Stimulated activated naive B cell treated with anti-CD40 and anti-IgM and Interleukin-4, amounts not matched to agents 10 μg/mL and 1 μg/mL and 100 μg/mL, for 72 hours (primary cell): ENCODE measurements at places on chromosomes 7 and 10.
A peak's percentile ranks its signal among the peaks of the same experiment; 100 is the strongest.

DNA sequence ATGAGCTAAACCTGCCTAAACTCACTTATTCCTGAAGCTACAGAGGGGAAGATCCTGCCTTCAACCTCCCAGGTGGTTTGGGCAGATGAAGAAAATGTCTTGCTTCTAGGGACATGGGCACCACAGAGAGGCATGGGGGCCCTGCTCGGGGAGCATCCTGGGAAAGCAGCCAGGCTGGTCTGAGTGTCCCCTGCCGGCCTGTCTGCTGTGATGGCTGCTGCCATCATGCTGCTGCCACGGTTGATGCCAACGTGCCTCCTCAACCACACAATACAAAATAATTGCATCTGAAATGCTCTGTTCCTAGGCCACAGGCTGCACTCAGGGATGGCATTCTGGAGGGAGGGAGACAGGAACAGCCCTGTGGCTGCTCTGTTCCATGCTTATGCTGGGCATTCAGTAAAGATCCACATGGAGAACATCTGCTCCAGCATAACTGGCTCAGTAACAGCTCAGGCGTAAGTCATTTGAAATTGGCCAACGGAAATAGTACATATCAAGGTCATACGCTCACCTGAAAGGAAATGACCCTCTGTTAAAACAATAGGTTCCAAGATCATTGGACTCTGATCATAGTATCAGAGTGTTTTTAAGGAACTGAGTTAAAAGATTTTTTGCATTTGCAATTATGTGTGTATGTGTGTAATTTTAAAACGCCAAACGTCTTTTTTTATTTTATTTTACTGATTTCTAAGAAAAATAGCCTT is 299.0 kb downstream of the TNS3 start:
- DNase-seq, result no peak

DNA sequence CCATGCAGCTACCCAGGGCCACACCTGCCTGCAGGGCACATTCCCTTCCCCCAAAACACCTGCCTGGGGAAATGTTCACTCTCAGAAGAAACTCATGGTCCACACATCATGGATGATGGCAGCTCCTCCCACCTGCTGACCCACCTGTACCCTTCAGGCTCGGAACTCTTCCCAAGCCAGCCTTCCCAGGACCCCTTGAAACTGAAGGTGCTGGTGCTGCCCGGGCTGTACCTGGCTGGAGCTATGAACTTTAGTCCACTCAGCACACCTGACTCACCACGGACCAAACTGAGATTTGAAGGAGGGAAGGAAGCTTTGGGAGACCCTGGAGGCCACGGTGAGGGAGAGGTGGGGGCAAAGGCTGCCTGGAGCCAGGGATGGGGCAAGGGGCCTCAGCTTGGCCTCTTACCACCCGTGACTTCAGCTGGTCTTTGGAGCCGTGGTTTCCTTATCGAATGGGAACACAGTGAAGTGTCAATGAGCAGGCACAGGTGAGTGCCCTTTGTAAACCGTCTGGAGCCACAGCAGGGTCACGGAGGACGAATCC is 30.1 kb upstream of the INPP5A start:
- DNase-seq, result no peak

DNA sequence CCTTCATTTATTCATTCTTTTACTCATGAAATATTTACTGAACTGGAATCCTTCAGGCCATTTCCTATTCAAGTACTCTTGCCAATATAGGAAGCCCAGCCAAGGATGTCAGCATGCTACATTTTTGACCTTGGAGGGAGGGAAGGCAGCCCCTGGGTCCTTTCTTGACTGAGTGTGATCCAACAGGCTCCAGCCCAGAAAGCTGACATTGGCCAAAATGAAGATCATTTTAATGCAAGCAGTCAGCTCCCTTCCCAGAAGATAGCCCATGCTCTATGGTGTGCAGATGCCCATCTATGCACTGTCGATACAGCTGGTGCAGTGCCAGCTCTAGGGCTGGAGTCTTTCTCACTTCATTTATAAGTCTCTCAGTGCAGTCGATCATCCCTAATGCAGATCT is 646.0 kb downstream of the KCNMA1 start:
- DNase-seq, result no peak

DNA sequence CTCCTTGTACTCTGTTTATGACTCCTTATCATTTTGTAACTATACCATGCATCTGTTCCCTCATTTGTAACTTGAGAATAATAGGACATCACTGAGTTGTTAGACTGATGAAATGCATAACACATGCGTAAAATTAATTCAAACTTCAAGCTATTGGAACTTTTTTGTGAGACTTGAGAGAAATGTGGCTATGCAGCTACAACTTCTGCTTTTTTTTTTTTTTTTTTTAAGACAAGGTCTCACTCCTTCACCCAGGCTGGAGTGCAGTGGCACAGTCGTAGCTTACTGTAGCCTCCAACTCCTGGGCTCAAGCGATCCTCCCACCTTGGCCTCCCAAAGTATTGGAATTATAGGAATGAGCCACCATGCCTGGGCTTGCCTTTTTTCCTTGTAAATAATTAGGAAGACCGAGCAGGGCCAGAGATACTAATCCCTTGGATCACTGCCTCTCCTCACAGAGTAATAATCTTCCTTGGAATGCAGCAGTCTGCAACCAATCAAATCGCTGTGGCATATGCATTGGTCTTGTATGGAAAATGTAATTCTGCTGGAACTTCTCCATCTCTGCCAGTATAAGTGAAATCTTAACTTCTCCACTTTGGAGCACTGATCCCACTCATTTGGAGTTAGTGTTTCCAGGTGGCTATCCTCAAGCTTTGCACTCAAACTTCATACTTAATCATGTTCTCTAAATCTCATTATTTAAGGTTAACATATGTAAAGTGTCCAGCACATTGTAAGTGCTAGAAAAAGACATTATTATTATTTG is 2.0 kb upstream of the PANK1 start:
- DNase-seq, result no peak

GRCh38 chr10:6795541-6795940 is 215.5 kb upstream of the PRKCQ start:
- DNase-seq, result no peak

DNA sequence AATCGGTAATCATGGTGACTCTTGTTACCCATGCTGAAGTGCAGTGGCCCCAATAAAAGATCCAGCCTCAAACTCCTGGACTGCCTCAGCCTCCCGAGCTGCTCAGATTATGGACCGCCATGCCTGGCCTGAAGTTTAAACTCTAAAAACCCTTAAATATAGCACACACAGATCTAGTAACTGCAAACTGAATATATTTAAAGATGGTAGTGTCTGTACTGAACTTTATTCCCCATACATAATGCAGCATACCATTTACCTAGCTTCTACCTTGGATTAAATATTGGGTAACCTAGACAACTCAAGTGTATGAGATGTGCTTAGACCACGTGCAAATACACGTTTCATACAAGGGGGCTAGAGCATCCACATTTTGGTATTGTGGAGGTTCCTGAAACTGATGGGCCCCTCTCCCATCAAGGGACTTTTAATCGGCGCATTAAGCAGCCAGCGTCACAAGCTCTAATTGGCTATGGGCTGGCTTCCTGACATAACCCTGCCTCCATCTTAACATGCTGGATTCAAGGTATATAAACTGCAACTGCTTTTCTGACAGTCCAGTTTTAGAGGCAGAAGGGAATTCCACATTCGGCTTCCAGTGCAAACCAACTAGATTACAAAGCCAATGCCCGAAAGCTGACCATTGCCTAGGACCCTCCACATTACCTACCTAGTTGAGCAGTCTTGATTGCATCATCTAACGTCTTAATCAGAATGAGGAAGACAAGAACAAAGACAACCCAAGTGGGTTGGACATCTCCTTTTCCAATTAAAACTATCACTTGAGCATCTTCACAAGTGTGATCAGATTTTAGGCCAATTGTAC is 13.0 kb downstream of the HNRNPA2B1 start:
- no peak for DNase-seq

DNA sequence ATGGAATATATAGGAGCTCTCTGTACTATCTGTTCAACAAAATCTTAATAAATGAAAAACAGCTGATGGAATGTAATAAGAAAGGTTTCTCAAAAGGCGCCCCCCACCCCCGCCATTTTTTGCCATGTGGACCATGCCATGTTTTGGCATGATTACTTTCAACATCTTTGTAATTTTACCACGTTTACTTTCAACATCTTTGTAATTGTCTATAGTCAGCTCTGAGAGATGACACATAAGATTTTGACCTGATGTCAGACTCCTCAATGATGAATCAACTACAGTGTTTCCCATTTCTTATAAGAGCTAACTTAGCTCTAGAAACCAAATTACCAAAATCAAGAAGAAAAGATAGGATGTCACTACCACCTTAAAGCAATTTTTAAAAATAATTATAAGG is 144.9 kb upstream of the AHR start:
- DNase-seq, result no peak

DNA sequence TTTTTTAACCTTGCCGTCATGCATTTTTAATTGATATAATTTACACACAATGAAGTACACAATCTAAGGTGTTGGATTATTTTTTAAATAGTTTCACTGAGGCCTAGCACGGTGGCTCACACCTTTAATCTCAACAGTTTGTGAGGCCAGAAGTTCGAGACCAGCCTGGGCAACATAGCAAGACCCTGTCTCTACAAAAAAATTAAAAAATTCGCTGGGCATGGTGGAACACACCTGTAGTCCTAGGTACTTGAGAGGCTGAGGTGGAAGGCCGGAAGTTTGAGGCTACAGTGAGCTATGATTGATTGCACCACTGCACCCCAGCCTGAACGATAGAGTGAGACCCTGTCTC is 92.8 kb upstream of the OIT3 start:
- no peak for DNase-seq

GRCh38 chr7:14048889-14049288 is 59.4 kb upstream of the ETV1 start:
- DNase-seq, result no peak

DNA sequence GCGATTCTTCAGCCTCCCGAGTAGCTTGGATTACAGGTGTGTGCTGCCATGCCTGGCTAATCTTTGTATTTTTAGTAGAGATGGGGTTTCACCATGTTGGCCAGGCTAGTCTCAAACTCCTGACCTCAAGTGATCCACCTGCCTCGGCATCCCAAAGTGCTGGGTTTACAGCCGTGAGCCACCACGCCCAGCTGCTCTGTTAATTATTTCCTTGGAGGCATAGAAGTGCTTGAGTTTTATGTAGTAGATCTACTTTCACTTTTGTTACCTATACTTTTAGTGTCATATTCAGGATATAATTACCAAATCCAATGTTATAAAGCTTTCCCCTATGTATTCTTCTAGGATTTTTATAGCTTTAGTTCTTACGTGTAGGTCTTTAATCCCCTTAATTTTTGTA is 1093.0 kb downstream of the GATA3 start:
- DNase-seq, result no peak

GRCh38 chr10:51459476-51459875 is 239.9 kb downstream of the CSTF2T start:
- DNase-seq, result no peak

- no peak for DNase-seq
Measured at GRCh38 chr7:21656081-21656480, 113.2 kb downstream of the DNAH11 start.

- no peak for DNase-seq
Measured at GRCh38 chr10:1120801-1121211, 64.6 kb downstream of the WDR37 start.

DNA sequence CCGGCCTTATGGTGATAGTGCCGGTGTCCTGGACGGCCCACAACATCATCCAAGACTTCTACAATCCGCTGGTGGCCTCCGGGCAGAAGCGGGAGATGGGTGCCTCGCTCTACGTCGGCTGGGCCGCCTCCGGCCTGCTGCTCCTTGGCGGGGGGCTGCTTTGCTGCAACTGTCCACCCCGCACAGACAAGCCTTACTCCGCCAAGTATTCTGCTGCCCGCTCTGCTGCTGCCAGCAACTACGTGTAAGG is 713 bp downstream of the CLDN4 start:
- no peak for DNase-seq

- DNase-seq, result no peak
Measured at GRCh38 chr7:136293841-136294391, 316.8 kb upstream of the MTPN start.

- DNase-seq, result no peak
Measured at GRCh38 chr7:39686261-39686924, 63.0 kb downstream of the RALA start.

DNA sequence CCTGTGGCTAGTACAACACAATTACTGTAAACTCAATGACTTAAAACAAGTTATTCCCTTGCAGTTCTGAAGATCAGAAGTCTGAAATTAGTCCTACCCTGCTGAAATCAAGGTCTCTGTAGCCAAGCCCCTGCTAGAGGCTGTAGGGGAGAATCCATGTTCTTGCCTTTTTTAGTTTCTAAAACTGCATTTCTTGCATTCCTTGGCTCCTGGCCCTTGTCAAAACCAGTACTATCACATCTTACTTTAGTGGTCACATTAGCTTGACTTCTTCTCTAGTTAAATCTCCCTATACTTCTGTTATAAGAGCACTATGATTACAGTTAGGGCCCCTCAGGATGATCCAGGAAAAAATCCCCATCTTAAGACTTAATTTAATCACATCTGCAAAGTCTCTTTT is 567.0 kb downstream of the GFRA1 start:
- DNase-seq, result no peak

GRCh38 chr10:24519950-24520349 is 203.7 kb downstream of the ARHGAP21 start:
- DNase-seq, result no peak

DNA sequence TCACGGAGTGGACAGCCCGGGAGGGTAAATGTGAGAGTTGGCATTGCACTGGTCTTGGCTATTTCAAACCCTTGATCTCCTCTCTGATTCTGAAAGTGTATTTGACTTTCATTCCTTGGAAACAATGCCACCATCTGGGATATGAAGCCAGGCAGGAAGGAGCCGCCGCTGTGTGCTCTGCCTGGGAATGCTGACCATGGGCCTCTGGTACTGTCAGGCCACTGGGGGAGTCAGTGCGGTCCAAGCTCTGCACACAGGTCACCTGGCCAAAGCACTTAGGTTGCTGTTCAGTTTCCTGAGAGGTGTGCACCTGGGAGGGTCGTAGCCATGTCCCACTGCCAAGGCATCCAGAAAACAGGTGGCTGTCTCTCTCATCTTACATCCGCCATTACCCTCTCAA is 68.5 kb upstream of the SHH start:
- DNase-seq, result no peak

- no peak for DNase-seq
Measured at GRCh38 chr7:106608661-106609060, 52.3 kb downstream of the CCDC71L start.

- no peak for DNase-seq
Measured at GRCh38 chr10:132812520-132812919, 26.6 kb upstream of the NKX6-2 start.

GRCh38 chr7:47323904-47324303 is 258.0 kb downstream of the TNS3 start:
- DNase-seq, result no peak

GRCh38 chr7:139645572-139646523 is 122.4 kb downstream of the CLEC2L start:
- peak; percentile 46 for DNase-seq

GRCh38 chr10:25226775-25227682 is 52.2 kb downstream of the GPR158 start:
- no peak for DNase-seq

GRCh38 chr10:63228237-63228636 is 95.1 kb downstream of the NRBF2 start:
- DNase-seq, result no peak

GRCh38 chr7:99374111-99375064 is at the start of gene ARPC1B:
Gene ARPC1B, plus strand, starts transcription at chr7:99374730. Its CDS starts 10,985 bp downstream, at chr7:99385715.
- DNase-seq, result peak; percentile 73
